Activated CD4-positive, alpha-beta T cell treated with anti-CD3 and anti-CD28 coated beads for 24 hours (primary cell): ENCODE measurements at places on chromosomes 1 and 21.

DNA sequence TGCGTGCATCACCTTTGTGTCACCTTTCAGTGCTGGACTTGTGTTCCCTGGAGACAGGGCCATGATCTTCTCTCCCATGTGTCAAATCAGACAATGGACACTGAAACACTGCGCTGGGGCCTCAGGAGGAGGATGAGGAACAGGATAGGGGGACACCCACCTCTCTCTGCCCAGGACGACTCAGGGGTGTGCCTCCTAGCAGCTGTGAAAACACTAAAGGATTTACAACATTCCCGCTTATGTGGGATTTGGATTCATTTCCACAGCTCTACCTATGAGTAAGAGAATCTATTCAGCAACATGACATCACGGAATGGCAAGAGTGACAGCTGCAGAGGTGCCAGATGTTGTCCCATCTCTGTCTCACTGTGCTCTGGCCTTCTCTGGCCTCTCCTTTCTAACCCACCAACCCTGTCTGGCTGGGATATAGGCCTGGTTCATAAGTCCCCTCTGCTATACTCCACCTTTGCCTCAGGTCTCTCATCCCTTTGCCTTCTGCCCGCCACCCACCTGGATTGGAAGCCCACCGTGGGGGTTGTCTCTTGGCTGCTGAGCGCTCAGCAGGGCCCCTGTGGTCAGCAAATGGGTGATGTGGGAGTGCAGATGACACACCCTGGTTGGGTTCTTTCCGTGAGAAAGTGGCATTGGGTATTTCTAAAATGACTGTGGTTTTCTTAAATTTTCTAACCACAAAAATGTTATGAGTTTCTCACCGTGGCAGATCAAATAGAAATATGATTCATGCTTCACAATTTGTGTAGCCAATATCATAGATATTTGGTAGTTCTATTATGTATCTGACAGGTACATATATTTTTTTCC lies 47.1 kb upstream of the TLR5 start:
- DNase-seq, result peak; percentile 41

- DNase-seq, result no peak
Observed at GRCh38 chr21:44603109-44603875, 2.9 kb downstream of the KRTAP10-7 start.

- no peak for DNase-seq
Observed at GRCh38 chr1:66583021-66583420, 49.1 kb downstream of the SGIP1 start.

DNA sequence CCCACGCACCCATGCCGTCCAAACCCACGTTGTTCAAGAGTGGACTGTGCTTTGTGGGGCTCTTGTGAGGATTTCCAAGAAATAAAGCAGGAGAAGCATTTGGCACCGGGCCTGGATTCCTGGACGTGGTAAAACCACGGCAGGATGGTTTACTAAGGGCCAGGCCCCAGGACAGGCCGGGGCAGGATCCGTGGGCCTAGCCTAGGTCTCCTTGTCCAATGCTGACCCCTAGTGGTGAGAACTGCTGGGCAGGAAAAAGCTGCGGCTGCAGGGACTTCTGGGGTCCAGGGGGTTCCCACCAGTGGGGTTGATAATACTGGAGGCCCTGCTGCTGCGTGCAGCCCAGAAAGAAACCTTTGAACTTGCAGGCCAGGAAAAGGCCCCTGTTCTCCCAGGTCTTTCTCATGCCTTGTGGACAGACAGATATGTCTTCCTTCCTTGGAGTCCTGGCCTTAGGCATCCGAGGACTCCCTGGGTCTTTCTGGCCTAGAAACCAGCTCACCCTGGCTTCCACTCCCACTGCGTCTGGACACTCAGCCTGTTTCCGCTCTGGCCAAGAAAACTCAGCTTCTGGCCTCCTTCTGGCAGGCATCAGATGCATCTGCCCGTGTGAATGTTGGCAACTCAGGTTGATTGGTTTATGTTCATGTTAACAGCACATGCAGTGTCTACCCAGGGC lies 106.9 kb upstream of the TMEM51 start:
- peak; percentile 36 for DNase-seq

DNA sequence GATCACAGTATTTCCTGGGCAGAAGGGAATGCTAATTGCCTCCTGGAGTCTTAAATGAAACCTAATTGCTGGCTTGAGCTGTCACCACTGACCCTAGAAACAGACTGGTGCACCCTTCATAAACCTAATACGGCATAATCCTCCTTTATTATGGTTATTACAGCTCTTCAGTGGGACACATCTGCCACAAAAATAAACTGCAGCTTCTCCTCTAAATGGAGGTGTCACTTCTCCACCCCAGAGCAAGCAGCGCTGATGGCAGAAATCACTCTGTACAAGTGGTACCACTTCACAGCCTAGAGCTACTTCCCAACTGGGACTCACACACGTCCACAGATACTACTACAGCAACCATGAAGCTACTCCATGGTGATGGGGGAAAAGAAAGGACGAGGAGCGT lies 11.1 kb downstream of the PTPN14 start:
- DNase-seq, result no peak

GRCh38 chr1:228353601-228354371 lies 52.8 kb downstream of the TRIM11 start:
- no peak for DNase-seq

DNA sequence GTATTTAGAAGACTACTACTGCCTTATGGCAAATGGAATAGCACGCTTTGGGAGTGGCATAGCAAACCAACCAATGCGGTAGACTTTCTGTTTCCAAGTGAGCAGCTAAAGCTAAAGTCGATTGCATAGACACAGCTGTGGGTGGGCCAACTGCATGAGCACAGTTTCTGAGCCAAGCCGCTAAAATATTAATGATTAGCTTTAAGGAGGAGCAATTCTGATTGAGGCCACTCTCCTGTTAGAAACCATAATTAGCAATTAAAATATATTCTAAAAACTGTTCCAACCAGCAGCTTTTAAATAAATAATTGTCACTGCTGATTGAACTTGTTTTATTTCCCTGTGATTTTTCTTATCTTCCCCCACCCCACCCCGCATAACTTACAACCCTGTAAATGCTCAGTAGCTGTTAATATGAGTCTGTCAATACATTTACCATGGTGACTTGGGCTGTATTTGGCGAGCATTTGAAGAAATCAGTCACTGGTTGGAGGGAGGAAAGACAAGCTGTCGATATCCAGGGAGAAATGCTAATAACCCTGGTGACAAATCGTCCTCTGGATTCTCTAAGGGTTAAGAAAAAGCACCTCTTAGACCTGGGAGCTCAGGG lies 32.2 kb downstream of the RNF220 start:
- no peak for DNase-seq

DNA sequence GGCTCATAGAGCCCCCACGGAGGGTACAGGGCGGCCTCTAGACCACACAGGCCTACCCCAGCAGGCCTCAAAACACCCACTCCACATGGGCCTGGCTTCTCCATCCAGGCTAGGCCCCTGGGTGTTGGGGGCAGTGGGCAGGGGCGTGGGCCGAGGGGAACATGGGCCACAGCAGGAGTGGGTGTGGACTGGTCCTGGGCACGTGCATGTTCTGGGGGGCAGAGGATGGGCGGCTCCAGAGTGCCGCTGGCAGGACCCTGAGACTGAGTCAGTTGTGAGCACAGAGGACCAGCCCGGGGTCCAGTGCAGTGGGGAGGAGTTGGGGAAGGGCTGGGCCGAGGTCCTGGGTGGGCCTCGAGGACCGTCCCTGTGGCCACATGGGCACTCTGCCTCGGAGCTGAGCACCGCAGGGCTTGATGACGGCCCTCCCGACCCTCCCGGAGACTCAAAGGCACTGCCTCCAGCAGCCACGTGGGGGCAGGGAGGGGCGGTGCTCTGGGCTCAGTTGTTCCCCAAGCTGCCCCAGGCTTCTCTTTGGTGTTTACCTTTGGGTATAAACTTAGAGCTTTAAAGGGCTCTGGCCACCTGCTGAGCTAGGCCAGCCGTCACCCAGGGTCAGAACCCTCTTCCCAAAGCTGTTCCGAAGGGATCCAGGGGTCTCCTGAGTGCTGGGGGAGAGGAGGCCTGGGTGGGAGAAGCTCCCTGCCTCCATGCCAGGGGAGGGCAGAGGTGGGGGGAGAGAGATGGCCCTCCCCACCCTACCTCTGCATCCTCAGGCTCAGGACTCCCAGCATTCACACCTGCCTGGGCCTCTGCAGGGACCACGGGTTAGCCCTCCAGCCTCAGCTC lies 79.9 kb downstream of the MORN1 start:
- peak; percentile 36 for DNase-seq

- no peak for DNase-seq
Observed at GRCh38 chr1:160720356-160721085, 8.9 kb upstream of the CD48 start.

GRCh38 chr1:21955058-21955457 lies 17.9 kb upstream of the HSPG2 start:
- no peak for DNase-seq

- no peak for DNase-seq
Observed at GRCh38 chr1:51636191-51636590, 19.3 kb downstream of the OSBPL9 start.

GRCh38 chr1:177784936-177785335 lies 184.9 kb downstream of the SEC16B start:
- DNase-seq, result no peak

- DNase-seq, result no peak
Observed at GRCh38 chr1:209484429-209484828, 99.1 kb upstream of the CAMK1G start.

- DNase-seq, result no peak
Observed at GRCh38 chr1:44642925-44643324, 31.4 kb downstream of the TMEM53 start.

- DNase-seq, result no peak
Observed at GRCh38 chr1:205670150-205670446, 10.2 kb downstream of the SLC45A3 start.

- no peak for DNase-seq
Observed at GRCh38 chr1:197065559-197065958, 1.5 kb downstream of the F13B start.

DNA sequence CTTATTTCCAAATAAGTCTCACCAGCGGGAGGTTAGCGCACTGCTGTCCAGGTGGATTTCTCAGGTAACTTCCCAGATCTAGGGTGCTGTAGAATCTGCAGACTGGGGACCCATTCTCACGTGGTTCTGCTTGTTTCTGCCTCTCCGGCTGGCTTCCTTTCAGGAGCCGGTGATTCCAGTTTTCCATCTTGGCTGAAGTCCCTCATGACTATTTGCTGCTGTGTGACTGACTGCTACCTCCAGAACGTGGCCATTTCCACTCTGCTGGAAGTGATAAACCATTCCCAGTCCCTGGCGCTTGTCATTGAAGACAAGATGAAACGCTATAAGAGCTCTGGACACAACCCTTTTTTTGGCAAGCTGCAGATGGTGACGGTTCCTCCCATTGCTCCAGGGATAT lies 76.0 kb downstream of the DOP1B start:
- no peak for DNase-seq

- DNase-seq, result no peak
Observed at GRCh38 chr1:228093050-228093906, 9.8 kb downstream of the C1orf35 start.

DNA sequence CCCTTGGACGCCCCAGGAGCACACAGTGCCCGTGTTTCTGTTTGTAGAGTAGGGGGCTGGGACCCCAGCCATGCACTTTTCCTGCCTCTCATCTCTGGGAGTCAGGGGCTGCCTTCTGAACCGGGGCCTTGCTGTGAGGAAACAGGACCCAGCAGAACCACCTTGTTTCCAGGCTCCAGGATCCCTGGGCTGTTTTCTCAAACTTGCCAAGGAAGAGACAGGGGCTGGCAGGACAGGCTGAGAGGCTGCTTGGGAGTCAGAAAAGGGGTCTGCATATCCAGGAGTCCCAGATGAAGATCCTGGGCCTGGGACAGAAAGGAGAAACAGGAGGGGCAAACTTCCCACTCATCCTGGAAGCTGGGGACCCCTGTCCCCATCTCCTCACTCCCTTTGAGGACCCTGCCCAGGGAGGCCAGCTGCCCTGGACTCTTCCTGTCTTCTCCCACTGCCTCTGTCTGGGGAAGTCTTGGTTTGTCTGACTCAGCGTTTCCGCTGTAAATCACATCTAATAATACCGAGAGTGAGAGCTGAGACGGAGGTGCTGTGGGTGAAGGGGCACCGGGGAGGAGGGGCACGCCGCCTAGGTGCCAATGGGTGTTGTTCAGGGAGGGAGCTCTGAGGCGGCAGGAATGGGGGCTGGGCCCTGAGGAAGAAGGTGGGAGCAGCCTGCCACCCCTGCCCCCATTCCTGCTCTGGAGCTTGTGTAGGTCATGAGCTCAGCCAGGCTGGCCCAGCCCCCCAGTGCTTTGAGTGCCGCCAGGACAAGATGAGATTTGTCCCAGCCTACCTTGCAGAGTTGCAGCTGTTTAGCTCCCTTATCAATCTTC lies 16.7 kb downstream of the POU3F1 start:
- DNase-seq, result peak; percentile 62

DNA sequence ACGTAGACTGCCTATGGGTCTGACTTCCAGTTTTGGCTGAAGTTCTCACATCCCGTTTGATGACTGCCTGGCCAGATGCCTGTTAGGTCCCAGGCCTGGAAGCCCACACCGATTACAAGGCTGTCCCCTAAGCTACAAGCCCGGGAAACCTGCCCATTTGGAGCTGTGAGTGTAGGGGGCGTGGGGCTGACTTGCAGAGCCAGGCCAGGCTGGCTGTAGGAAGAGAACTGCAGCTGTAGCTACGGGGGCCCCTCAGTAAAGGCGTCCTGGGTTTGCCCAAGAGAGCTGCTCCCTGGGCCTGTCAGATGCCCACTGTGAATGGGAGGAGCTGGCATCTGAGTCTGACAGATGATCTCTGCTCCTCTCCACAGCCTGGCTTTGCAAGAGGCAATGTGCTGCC lies 199.7 kb downstream of the CAMTA1 start:
- DNase-seq, result no peak

- peak; percentile 6 for DNase-seq
Observed at GRCh38 chr1:42379794-42380585, 602 bp upstream of the RIMKLA start.

- no peak for DNase-seq
Observed at GRCh38 chr1:95282518-95282895, 48.5 kb downstream of the RWDD3 start.

DNA sequence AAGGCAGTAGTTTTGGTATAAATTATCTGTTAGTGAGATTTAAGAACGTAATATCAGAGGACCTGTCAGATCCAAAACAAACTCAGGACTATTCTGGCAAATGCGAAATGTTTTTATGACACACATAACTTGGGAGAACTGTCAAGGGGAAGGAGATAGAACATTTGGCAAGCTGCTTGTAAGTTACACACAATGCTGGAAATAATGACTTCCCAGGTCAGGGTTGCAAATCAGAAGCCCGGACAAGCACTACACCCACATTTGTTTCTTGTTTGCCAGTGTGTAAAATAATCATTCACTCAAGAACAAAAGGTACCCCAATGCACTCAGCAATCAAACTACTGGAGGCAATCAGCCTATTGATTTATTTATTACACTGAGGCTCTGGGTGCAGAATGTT lies 354.7 kb downstream of the KCNH1 start:
- no peak for DNase-seq
